ENCODE measurements at places on chromosomes 7 and 10.

GRCh38 chr10:5477948-5478693, 21.2 kb downstream of the CALML5 start:
- no peak for DNase-seq

DNA sequence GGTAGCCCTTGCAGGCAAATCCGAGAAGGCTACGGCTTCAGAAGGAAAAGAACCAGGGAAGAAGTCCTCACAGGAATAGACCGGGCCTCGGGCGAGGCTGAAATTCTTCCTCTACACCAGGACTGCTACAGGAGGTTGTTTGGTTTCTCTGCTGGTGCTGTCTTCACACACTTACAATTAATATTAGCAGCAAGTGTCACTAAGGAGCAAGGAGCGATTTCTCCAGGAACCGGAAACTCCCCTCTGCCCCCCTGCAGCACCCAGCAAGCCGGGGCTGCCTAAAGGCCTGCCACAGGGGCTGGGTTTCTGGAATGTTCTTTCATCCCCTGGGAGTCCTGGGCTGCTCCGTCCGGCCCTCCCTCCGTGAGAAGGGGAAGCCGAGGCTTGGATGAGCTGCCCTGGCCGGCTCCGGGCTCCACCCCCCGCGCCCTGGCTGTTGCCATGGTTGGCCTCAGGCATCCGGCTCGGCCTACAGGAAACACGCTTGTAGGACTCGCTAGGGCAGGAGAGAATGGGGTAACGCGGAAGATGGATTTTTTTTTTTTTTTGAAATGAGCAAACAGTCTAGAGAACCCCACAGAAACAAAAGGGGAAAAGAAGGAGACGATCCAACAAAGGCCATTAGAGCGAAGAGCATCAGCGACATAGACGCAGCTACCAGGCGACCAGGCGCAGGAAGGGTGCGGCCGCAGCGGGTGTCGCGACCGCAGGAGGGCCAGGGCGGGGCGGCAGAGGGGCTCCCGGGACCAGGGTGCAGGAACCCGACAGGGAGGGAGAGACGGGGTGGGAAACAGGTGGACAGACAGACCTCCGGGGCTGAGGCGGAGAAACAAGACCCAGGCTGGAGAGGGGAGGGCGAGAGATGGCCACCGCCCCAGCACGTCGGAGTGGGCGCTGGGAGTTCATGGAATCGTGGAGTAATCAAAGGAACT, 33.0 kb downstream of the EN2 start:
- DNase-seq = no peak

- no peak for DNase-seq
Measured at GRCh38 chr7:144529269-144529926, 125.9 kb upstream of the NOBOX start.

- no peak for DNase-seq
Measured at GRCh38 chr10:17212802-17213221, 11.3 kb upstream of the TRDMT1 start.

GRCh38 chr7:88386665-88387156, 80.0 kb upstream of the STEAP4 start:
- DNase-seq = no peak

DNA sequence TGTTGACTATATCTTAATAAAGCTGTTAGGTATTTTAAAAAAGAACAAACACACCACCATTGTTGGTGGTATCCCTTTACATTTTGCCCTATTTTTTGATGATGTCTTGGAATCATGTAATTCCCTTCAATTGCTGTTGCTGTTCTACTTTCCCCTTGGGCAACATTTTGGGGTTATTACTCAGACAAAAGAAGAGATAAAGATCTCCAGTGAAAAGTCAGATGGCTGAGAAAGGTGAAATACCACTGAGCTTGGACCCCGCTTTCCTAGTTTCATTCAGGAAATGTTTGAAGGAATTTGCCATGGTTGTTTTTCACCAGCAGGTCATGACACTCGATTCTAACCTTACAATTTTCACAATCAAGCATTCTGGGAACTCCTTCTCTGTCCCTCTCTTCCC, 84.6 kb downstream of the MACC1 start:
- no peak for DNase-seq

DNA sequence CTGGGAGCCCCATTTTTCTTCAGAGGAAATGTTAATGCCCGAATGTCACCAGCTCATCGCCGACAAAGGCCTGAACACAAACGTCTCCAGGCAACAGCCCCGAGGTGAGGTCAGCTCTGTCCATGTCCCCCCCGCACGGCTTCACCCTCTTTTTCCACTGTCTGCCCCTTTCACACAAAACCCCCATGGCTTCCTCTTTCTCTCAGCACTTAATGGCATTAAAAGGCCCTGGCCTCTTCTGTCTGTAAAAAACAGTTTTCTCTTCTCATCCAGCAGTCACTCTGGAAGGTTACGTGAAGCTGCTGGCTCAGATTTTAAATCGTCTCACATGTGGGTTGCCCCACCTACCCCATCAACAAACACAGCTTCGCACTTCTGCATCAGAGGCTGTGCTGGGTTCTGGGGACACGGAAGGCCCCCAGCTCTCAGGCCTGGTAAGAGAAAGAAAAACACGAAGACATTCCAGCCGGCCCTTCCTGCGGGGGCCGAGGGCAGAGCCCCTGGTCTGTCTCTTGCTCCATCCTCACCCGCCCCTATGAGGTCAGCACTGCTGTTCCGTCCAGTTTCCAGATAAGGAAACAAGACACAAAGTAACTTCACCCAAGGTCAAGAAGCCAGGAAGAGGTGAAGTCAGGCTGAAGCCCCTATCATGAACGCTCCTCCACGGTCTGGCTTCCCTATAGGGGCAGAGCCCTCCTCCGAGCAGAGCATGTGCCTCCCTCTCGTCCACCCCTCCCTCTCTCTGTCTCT, 91.1 kb upstream of the PDGFA start:
- DNase-seq = no peak

GRCh38 chr7:85320699-85321476, 134.0 kb upstream of the SEMA3D start:
- DNase-seq = no peak

GRCh38 chr7:39414224-39415035, 151.8 kb upstream of the YAE1 start:
- no peak for DNase-seq

- DNase-seq = no peak
Measured at GRCh38 chr7:108049962-108050361, 47.0 kb upstream of the LAMB1 start.

- DNase-seq = no peak
Measured at GRCh38 chr7:22251281-22251680, 105.7 kb downstream of the RAPGEF5 start.
